CD4-positive, CD25-positive, alpha-beta regulatory T cell (primary cell): ENCODE measurements at places on chromosomes 1 and 21. TPM values are rescaled to one million over a fixed set of nuclear protein-coding genes. Genes with fewer than 3 reads are reported as not detected.

GRCh38 chr1:211761400-211761799 lies 69.2 kb downstream of the LPGAT1 start:
- no peak for DNase-seq

DNA sequence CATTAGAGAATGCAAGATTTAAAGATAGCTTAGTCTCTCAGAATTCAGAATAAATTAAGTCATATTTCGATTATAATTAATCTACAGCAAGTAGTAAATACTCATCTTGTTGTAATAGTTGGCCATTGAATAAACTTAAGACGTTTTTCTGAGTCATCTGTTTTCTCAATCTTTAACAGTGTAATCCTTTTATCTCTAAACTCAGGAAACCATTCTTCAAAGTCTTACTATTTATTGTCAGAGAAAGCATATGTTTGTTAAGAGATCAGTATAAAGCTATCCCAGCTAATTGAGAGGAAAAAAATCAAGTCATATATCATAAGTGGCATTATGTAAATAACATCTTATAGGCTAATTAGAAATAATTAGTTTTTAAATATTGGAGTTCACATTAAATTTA lies 201.2 kb upstream of the ADAMTS5 start:
- DNase-seq = no peak

DNA sequence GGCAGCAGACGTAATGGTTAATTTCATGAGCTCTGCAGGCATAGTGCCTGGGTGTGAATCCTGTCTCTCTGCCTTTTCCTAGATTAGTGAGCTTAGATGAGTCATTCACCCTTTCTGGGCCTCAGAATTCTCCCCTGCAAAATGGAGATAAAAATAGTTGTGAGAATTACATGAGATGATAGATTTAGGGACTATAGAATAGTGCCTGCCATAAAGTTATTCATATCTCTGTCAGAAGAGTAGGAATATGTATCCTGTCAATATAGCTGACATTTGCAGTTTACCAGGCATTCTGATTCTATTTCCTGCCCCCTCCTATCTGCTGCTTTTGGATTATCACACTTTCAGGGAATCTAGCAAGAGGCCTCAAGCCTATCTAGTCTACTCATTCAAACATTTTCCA lies 112.0 kb downstream of the PDE4B start:
- DNase-seq = no peak

DNA sequence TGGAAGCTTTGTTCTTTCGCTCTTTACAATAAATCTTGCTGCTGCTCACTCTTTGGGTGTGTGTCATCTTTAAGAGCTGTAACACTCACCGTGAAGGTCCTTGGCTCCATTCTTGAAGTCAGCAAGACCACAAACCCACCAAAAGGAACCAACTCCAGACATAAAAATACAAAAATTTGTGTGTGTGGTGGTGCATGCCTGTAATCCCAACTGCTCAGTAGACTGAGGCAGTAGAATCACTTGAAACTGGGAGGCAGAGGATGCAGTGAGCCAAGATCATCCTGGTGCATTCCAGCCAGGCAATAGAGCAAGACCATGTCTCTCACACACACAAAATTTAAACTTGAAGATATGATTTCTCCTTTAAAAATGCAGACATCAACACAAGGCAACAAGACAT lies 1431.7 kb upstream of the B3GALT2 start:
- DNase-seq = no peak

The HAO2 gene
- not detected for polyA plus RNA-seq

GRCh38 chr1:172906778-172907592 lies 143.8 kb downstream of the TNFSF18 start:
- DNase-seq = peak; percentile 25

DNA sequence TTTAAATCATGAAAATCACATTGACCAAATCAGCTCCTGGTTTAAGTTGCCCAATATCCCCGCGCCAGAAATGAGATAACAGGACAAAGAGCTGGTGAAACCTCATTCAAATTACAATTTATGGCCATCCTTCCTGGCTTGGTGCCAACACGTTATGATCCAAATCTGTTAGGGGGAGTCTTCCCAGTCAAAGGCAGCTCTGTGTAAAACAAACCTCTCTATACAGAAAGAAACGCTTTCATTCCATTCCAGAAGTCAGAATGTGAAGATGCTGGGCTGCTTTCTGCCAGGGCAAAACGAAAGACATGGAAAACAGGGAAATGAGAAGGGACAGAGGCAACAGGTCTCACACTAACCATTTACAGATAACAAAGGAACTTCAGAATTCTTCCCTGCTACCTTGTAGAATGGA lies 53.5 kb upstream of the TIAM1 start:
- DNase-seq = no peak

DNA sequence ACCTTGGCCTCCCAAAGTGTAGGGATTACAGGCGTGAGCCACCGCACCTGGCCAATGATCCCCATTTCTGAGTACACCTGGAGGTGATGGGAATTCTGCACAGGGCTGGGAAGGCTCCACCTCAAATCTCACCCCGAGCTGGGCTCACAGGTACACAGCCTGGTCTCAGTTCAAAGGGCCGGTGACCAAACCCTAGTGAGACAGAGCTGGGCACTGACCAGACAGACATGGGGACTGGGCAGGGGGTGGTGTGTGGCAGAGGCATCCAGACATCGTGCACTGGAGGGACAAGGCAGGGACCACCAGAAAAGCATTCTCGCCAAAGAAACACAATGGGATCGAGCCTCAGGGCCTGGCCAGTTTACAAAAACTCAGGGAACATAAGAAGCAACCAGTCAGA lies 17.2 kb downstream of the LSS start:
- no peak for DNase-seq

The SYCP1 gene
- polyA plus RNA-seq = not detected

The PTGS2 gene
- not detected for polyA plus RNA-seq

The MYBPH gene
- polyA plus RNA-seq = not detected

GRCh38 chr1:152515434-152515783 lies 1.1 kb downstream of the CRCT1 start:
- DNase-seq = no peak

GRCh38 chr1:150516050-150516591 lies 569 bp downstream of the FALEC start:
- no peak for DNase-seq

The PDC gene
- not detected for polyA plus RNA-seq

The OPN3 gene
- 11.2 TPM for polyA plus RNA-seq

- DNase-seq = no peak
Observed at GRCh38 chr1:18297896-18298648, 182.7 kb upstream of the KLHDC7A start.

DNA sequence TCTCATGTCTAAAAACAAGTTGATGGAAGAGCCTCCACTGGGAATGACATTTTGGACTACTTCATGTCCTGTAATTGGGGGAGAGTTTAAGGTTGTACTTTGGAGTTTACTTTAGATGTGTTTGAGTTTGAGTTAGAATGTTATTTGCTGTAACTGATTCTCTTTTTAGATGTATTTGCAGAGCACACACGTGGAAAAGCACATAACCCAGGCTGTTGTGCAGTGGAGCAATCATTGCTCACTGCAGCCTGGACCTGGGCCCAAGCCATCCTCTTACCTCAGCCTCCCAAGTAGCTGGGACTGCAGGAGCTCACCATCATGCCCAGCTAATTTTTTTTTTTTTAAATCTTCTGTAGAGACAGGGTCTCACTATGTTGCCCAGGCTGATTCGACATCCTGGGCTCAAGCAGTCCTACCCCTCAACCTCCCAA lies 36.7 kb upstream of the SH3D21 start:
- DNase-seq = no peak

- DNase-seq = no peak
Observed at GRCh38 chr21:45872471-45872870, 109.1 kb upstream of the COL6A1 start.

DNA sequence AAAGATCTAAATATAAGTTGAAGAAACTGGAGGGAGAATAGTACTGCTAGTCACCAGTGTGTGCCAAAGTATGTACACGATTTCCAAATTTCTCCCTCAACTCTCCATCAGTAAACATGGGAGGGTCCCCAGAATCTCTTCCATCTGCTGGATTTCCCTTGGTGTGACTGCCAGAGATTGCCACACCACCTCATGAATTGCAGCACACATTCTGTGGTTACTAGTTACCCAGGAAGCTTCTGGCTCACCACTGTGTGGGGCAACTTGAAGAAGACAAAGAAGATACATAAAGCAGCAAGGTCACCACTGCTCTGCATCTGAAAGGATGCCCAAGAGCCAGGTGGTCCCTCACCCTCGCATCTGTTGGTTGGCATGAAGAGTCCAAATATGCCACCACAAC lies 191.7 kb upstream of the ESRRG start:
- no peak for DNase-seq

- DNase-seq = no peak
Observed at GRCh38 chr1:202643397-202644218, 66.6 kb downstream of the SYT2 start.

- DNase-seq = peak; percentile 61
Observed at GRCh38 chr1:6259491-6260362, 1.2 kb downstream of the GPR153 start.

DNA sequence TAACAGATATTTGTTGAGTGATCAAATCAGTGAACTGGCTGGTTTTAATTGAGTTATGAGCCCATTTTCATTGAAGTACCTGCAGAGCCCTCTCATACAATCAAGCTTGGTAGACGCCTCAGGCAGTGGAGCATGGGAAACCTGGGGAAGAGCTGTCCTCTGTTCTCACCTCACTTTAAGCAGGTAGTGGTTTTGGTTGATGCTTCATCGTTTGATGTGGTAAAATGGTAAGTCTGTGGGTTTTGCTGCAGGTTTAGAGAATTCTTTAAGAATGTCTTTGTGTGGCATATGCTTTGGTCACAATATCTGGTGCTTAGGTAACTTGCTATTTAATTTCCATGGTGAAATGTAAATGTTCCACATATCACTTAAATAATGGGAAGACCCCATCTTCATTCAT lies 10.0 kb downstream of the LAMC1 start:
- no peak for DNase-seq

The AGT gene
- not detected for polyA plus RNA-seq

GRCh38 chr1:165826565-165827267 lies 698 bp upstream of the UCK2 start:
- no peak for DNase-seq

- DNase-seq = no peak
Observed at GRCh38 chr1:193262661-193263060, 76.2 kb upstream of the B3GALT2 start.

The SPATA21 gene
- polyA plus RNA-seq = not detected

- no peak for DNase-seq
Observed at GRCh38 chr1:205927676-205928075, 15.6 kb downstream of the SLC26A9 start.

DNA sequence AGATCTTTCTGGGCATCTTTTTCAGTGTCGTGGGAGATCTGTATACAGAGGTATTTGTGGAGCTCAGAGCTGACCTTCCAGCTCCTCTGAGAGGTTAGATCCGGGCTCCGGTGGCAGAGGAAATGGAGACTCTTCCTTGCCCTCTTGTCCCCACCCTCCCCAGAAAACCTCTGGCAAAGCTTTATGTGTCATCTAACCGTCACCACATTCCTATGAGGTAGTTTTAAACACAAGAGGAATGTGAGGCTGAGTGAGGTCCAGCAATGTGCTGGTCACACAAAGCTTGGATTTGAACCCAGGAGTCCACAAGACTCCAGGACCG lies 1.2 kb downstream of the CD160 start:
- DNase-seq = no peak

GRCh38 chr1:154157520-154158306 lies 2.8 kb upstream of the NUP210L start:
- peak; percentile 87 for DNase-seq
